NCI-H187 treated with DMSO at 0.1 percent for 48 hours (cell line): ENCODE measurements at places on chromosomes 1 and 21.

- no peak for DNase-seq
Measured at GRCh38 chr1:43206600-43207228, 34.6 kb downstream of the CFAP57 start.

GRCh38 chr1:226454349-226454748 lies 46.5 kb upstream of the PARP1 start:
- DNase-seq, result no peak

- DNase-seq, result no peak
Measured at GRCh38 chr1:63634471-63634870, 41.3 kb downstream of the PGM1 start.

DNA sequence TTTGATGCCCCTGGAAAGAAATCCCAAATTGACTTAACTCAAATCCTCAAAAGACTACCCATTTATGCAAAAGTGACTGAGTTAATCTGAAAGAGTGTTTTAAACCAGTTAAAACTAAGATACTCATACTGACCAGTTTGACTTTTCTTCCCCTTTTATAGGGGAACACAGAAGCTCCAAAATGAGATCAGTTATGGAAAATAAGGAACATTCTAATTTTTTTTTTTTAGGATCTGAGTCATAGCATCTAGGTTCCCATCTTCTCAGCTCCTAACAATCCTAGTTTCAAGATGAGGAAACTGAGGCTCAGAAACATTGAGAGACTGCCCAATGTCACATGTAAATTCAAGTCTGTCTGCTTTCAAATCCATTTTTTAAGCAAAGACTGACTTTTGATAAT lies 231.1 kb upstream of the RUNX1 start:
- DNase-seq, result no peak

- DNase-seq, result no peak
Measured at GRCh38 chr1:238052496-238053266, 162.0 kb upstream of the ZP4 start.

- no peak for DNase-seq
Measured at GRCh38 chr1:3679098-3679555, 26.8 kb downstream of the TP73 start.
